ENCODE measurements at places on chromosomes 16 and 17.

DNA sequence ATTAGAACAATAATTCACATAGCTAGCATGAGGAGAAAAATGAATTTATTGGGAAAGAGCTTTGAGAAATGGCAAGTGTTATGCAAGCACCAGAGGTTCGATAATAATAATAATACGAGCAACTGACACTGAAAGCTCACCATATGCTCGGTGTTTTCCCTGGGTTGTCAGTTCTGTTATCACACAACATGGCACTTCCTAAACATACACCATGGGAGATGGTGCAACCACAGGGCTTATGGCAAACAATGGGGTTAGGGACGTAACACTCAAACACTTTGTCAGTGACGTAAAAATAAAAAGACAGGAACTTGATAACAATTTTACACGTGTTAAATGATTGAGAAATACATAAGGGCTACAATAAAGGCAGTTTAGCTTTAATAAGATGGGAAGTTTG lies 23.7 kb downstream of the OR1D5 start:
- DNase-seq = no peak

DNA sequence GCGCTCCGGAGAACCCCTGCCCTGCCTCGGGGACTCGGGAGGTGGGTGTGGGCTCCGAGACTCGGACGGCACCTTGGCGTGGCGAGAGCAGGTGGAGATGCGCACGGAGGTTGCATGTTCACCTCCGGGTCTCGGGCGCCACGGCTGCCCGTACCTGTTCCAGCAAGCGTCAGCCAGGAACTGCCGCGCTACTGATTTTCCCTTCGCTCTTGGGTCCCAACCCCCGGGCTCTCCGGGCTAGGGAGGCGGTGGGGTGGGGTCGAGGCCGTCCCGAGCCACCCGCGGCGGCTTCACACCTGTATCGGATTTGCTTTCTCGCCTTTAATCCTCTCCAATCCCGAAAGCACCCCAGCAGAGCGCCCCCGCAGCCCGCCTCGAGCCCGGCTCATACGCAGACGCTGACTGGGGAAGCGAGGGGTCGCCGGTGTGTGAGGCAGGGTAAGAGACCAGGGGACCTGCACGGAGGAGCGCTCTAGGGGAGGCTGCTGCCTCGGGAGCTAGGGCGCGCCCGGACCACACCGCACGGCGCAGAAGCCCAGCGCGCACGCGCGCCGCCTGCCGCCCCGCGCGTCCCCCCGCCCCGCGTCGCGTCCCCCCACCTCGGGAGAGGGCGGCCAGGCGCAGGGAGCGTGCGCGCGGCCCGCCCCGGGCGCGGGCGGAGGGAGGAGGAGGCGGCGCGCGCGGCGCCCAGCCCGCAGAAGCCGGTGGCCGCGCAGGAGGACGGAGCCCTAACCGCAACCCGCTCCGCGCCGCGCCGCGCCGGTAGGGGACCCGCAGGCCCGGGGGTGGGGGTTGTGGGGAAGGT lies at the start of gene DUSP14:
DUSP14 (plus strand) TSS at position 695 of the 805 bp plus-strand sequence. CDS start 22,382 bp downstream, outside the sequence.
- DNase-seq = peak; percentile 52

GRCh38 chr16:57562669-57563486 lies 20.4 kb downstream of the ADGRG5 start:
- DNase-seq = no peak

GRCh38 chr17:40307740-40308239 lies 1.2 kb upstream of the RARA start:
- no peak for DNase-seq

DNA sequence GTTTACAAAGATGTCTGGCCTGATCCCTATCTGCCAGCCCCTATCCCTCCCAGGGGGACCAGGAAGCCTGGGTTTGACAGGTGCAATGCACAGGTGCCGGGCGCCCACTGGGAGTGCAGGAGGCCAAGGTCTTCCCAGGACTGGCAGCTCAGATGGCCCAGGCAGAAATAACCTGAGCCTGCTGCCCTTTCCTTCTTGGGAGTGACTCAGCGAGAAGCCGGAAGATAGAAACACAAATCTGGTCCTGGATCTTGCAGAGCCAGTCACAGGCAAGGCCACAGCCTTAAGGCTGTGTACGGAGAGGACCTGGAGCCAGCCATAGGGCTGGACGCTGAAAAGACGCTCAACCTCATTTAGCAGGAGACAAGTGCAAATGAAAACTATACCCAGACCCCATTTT lies 27.7 kb downstream of the GPR142 start:
- DNase-seq = no peak

- peak; percentile 14 for DNase-seq
These were observed 516 bp downstream of the ABR start for GRCh38 chr17:1179112-1179817.

DNA sequence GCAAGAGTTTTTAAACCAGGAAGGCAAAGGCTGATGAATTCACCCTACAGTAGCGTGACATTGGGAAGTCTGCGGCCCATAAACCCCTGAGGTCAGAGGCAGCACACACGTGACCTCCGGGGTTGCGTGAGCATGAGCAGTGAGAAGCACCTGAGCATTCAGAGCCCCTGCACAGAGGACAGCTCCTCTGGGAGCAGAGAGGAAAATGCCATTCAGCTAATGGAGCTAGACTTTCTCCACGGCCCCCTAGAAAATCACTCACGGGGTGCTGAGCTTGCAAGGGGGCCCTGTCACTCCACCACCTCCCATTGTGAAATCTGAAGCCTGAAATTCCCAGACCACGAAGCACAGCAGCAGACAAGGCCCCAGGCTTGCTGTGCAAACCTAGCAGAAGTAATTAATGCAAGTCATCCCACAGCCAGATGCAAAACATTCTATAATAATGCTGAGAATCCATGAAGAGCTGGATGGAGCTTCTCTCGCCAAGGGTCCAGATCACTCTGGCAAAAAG lies 114.9 kb upstream of the RCVRN start:
- DNase-seq = no peak

DNA sequence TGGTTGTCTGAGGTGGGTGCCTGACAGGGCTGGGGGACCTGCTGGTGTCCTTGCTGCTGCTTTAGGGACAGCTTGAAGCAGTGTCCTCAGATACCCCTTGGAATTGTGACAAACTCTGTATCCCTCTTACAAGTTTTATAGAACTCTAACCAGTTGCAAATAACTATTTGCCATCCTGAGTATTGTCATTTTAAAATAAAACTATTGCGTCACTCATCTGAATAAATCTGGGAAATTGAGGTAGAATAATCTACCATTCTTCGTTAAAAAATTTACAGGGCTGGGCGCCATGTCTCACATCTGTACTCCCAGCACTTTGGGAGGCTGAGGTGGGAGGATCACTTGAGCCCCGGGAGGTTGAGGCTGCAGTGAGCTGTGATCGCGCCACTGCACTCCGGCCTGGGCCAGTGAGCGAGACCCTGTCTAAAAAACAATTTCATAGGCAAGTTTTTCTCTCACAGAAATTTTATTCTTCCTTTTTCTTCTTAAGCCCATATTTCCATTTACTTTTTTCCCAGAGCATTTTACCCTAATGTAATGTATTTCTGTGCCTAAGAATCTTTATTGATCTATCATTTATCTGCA lies 14.2 kb downstream of the ZNF750 start:
- no peak for DNase-seq

DNA sequence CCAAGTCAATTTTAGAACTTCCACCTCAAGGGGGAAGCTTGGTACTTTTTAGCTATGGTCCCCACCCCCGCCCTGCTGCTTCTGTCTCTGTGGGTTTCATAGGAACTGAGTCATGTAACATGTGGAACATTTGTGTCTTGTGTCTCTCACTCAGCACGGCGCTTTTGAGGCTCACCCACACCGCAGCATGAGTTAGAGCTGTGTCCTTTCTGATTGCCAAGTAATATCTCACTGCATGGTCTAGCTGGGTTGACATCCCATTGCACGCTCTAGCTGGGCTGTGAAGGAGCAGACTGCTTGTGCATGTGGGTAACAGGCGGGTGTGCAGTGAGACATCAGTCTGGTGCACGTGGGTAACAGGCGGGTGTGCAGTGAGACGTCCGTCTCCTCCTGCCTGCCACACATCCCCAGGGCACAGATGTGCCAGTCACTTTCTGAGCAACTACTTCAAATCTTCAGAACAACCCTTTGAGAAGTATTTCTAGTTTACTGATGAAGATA lies 26.4 kb upstream of the SLC7A5 start:
- peak; percentile 84 for DNase-seq

Data from stimulated activated CD4-positive, alpha-beta T cell treated with anti-CD3 and anti-CD28 coated beads, TNF-alpha, amount 100 ng/mL, for 24 hours (primary cell).